Activated CD8-positive, alpha-beta T cell treated with anti-CD3 and anti-CD28 coated beads, Interleukin-2, amount 10 ng/mL, durations not matched to agents 7 days and 5 days (primary cell): ENCODE measurements at places on chromosomes 6 and 20. TPM values are rescaled to one million over a fixed set of nuclear protein-coding genes. Genes with fewer than 3 reads are reported as not detected.

PACRG gene
- total RNA-seq: not detected

STMND1 gene
- total RNA-seq: not detected

CNKSR3 gene
- total RNA-seq: not detected

OARD1 gene
- total RNA-seq: 31.9 TPM

RAB44 gene
- total RNA-seq: not detected

SNAI1 gene
- 0.47 TPM for total RNA-seq

- H3K27me3 ChIP-seq: no peaks in the 10 kb centered on the region
- DNase-seq: no peak
- no peak overlapping the region for H3K4me3 ChIP-seq
Observed at GRCh38 chr6:31877125-31877650, 1.6 kb downstream of the SLC44A4 start.

DNA sequence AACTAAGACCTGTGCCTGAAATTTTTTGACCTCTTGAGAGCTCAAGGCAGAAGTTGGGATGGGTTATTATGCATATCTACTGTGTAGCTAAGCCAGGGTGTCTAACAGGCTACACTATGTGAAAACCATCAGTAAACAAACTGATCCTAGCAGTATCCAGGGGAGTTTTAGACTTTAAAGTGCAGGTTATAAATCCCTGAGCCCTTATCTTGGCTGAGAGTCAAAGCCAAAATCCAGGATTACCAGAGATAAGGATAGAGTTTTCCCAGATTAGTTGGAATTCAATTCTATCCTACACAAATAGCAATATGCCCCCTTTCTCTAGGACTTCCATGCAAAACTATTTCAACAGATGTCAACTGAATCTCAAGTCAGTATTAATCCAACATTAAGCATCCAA is 1229.7 kb downstream of the GRIK2 start:
- H3K4me3 ChIP-seq: no peak overlapping the region
- DNase-seq: no peak
- no peaks in the 10 kb centered on the region for H3K36me3 ChIP-seq
- H3K4me1 ChIP-seq: no peaks in the 10 kb centered on the region
- no peaks in the 10 kb centered on the region for H3K27me3 ChIP-seq

GRCh38 chr6:42038811-42039408 is 11.4 kb upstream of the TAF8 start:
- peak overlapping the region; percentile 92 for H3K27ac ChIP-seq
- no peak for DNase-seq
- H3K4me3 ChIP-seq: peak overlapping the region; percentile 75
- peaks cover 80% of the 10 kb centered on the region for H3K4me1 ChIP-seq
- no peaks in the 10 kb centered on the region for H3K27me3 ChIP-seq
- peaks cover 33% of the 10 kb centered on the region for H3K36me3 ChIP-seq

GRCh38 chr6:4134841-4135664 is at the start of gene ECI2:
Gene ECI2 (minus strand): TSS chr6:4135575. CDS start chr6:4135560, 15 bp downstream.
- H3K4me3 ChIP-seq: peak within 1 kb of the TSS; percentile 84
- H3K27ac ChIP-seq: peak within 1 kb of the TSS; percentile 91

DNA sequence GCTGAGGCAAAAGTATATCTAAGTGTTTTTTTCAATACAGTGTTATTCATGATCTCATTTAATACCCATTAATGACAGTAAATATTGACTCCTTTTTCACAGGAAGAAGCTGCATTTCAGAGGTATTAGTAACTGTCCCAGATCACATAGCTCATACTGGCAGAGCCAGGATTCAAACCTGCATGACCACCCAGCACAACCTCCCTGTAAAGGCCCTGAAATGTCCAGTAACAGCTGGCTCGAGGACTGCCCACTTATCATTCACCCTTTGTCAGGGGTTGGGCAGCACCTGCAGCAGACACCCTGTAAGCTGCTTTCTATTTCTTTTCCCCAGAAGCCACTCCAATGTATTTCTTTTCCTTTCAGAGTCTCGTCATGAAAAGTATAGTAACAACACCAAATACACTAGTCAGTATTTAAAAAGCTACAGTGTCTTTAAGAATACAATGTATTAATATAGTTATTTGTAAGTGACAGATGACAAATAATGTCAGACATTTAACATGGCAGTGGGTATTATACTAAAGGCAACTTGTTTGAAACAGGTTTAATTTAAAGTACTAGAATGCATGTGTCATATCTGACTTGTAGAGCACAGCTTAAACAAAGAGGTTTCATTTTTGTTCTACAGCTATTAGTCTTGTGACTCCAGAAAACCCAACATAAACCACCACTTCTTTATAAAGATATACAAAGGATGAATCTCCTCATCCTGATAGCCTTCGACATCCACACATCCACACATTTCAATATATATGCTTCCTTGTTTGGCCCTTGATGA is 841.6 kb upstream of the GJE1 start:
- no peak for DNase-seq
- no peaks in the 10 kb centered on the region for H3K36me3 ChIP-seq
- no peak overlapping the region for H3K4me3 ChIP-seq
- no peaks in the 10 kb centered on the region for H3K27me3 ChIP-seq
- no peak overlapping the region for H3K27ac ChIP-seq

- peak; percentile 9 for DNase-seq
- H3K36me3 ChIP-seq: no peaks in the 10 kb centered on the region
- no peak overlapping the region for H3K27ac ChIP-seq
- H3K27me3 ChIP-seq: no peaks in the 10 kb centered on the region
Observed at GRCh38 chr6:4351520-4352321, 216.3 kb upstream of the ECI2 start.

GRCh38 chr20:61557621-61558020 is 305.6 kb downstream of the CDH4 start:
- H3K27ac ChIP-seq: no peak overlapping the region
- H3K4me3 ChIP-seq: no peak overlapping the region
- H3K36me3 ChIP-seq: no peaks in the 10 kb centered on the region
- DNase-seq: no peak
- no peaks in the 10 kb centered on the region for H3K27me3 ChIP-seq
- H3K4me1 ChIP-seq: no peaks in the 10 kb centered on the region

DNA sequence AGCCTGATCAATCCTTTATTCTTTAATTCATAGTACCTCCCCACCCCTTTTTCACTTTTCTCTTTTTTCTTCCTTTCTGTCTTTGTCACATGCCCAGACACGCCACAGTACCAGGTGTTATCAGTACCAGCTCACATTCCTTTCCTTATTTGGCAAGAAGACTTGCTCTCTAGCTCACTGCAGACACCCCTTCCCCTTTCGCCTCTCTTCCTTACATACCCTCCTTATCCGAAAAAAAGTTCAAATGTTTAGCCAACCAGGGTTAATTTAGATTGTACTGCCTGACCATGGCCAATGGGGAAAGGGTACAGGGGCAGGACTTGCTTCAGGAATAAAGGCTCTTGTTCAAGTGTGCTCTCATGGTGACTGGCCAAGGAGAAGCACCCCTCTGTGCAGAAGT is 9.3 kb upstream of the SIRPB2 start:
- no peak overlapping the region for H3K4me3 ChIP-seq
- no peak for DNase-seq
- peaks cover 3% of the 10 kb centered on the region for H3K4me1 ChIP-seq
- no peak overlapping the region for H3K27ac ChIP-seq
- H3K36me3 ChIP-seq: peaks cover 2% of the 10 kb centered on the region

DNA sequence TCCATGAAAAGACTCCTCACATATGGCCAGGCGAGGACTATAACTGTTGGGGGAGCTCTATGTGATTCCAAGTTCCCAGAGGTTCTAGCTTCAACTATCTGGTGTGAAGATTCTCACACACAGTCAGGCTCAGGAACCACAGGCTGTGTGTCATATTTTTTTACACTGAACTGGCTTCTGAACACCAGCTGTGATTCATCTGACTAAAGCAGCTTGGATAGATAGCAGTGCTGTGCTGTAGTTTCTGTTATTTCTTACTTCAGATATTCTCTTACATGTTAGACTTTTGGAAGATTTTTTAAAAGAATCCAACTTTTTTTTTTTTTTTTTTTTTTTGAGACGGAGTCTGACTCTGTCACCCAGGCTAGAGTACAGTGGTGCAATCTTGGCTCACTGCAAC is 140.7 kb upstream of the MCHR2 start:
- DNase-seq: no peak
- no peak overlapping the region for H3K4me3 ChIP-seq
- no peaks in the 10 kb centered on the region for H3K27me3 ChIP-seq
- H3K4me1 ChIP-seq: no peaks in the 10 kb centered on the region
- no peak overlapping the region for H3K27ac ChIP-seq
- no peaks in the 10 kb centered on the region for H3K36me3 ChIP-seq

DNA sequence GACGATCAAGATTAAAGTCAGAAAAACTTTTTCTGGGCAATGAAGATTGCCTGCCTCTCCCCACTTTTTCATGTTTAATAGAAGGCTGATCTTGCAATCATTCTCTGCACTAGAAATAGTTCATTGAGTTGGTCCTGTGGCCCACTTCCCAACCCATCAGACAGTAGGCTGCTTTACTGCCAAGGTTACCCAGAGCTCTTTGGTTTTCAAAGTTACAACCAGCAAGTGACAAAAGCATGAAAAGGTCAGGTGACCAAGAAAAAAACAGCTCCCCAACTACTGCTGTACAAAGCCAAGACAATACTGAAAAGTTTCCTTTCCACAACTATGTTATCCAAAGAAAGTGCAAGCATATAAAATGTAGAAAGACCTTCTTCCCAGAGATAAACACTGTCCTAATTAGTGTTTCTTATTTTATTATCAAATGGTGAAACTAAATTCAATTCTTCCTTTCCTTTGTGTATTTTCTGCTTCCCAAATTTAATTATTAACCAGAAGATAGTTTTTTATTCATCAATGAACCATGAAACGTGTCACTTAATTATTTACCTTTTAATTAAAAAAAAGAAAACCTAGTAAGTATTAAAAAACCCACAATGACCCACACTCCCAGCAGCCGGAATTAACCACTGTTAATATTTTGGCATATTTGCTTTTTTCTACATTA is 16.6 kb downstream of the DNAAF9 start:
- peaks cover 5% of the 10 kb centered on the region for H3K27me3 ChIP-seq
- peaks cover 2% of the 10 kb centered on the region for H3K36me3 ChIP-seq
- no peak overlapping the region for H3K4me3 ChIP-seq

DNA sequence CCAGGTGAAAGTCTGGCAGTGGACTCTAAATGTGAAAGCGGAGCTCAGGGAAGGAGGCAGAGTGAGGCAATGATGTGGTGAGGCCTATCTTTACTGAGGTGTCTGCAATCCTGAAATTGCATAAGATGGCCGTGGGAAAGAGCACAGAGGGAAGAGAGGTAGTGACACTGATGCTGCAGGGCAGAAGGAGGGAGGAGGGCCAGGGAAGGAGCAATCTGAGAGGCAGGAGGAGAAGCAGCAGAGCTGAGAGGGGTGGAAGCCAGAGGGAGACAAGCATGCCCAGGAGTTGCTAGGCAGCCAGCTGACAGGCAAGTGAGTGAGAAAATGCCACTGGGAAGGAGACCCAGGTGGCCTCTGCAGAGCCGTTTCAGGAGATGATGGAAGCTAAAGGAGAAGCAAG is 97.4 kb upstream of the CNR1 start:
- no peaks in the 10 kb centered on the region for H3K4me1 ChIP-seq
- no peaks in the 10 kb centered on the region for H3K27me3 ChIP-seq
- no peaks in the 10 kb centered on the region for H3K36me3 ChIP-seq
- no peak overlapping the region for H3K27ac ChIP-seq
- no peak overlapping the region for H3K4me3 ChIP-seq

- no peak overlapping the region for H3K27ac ChIP-seq
- H3K4me3 ChIP-seq: no peak overlapping the region
- no peak for DNase-seq
Observed at GRCh38 chr20:33645072-33645358, 17.1 kb upstream of the C20orf144 start.

DNA sequence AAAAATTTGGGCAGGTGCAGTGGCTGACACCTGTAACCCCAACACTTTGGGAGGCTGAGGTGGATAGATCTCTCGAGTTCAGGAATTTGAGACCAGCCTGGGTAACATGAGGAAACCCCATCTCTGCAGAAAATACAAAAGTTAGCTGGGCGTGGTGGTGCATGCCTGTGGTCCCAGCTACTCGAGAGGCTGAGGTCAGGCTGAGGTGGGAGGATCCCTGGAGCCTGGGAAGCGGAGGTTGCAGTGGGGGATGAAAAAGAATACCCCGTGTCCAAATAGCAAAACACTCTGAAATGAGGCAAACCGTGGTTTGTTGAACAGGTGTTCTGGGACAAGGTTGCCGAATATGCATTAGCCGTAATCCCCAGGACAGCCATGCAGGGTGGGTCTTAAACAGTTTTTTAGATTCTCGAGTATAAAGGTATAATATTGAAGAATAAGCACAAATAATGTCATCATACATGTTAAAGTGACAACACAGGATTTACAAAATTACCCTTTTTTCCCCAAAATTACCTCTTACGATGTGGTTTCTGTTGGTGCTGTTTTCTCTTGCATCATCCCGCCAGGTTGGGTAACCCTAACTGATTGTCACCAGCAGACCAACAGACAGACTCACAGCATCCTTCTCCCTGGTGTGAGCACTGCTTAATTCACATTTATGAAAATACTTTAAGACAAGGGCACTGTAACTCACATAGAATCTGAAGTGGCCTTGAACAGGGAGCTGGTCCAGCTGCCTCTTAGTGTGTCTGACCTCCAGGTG is 9.1 kb downstream of the DNAJC5 start:
- H3K4me1 ChIP-seq: peaks cover 46% of the 10 kb centered on the region
- peaks cover 29% of the 10 kb centered on the region for H3K36me3 ChIP-seq
- DNase-seq: no peak
- no peak overlapping the region for H3K4me3 ChIP-seq

DNA sequence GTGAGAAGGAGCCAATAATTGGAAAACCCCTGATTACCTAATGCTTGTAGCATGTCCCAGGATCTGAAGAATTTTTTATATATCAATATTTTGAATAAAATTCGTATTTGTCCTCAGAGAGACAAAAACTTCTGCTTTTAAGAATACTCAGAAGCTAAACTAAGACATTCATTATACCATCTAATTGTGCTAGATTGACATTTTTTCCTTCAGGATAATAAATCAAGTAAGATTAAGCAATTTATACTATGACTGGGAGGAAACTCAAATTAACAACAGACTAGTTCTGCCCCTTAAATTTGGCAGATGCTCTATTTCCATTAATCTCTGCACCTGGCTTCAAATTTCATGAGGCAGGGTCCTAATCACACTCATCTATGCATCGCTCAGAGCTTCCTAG is 291.4 kb downstream of the PLCB1 start:
- H3K36me3 ChIP-seq: no peaks in the 10 kb centered on the region
- no peak for DNase-seq
- peaks cover under 1% of the 10 kb centered on the region for H3K4me1 ChIP-seq
- no peak overlapping the region for H3K27ac ChIP-seq

GRCh38 chr6:73579389-73579788 is 58.6 kb upstream of the EEF1A1 start:
- H3K27me3 ChIP-seq: no peaks in the 10 kb centered on the region
- no peak overlapping the region for H3K4me3 ChIP-seq
- peaks cover 9% of the 10 kb centered on the region for H3K36me3 ChIP-seq
- DNase-seq: no peak
